PC-3 (cell line): ENCODE measurements at places on chromosomes 13 and 19. TPM values are rescaled to one million over a fixed set of nuclear protein-coding genes. Genes with fewer than 3 reads are reported as not detected.

Gene OR7C1
- total RNA-seq = not detected in 2 replicates

Gene FFAR2
- not detected in 2 replicates for total RNA-seq

Gene BSG
- total RNA-seq = 458 and 514 TPM in 2 replicates

Gene DGKH
- total RNA-seq = 4.5 and 5.9 TPM in 2 replicates

Gene S1PR5
- 2.4 and 4.1 TPM in 2 replicates for total RNA-seq

DNA sequence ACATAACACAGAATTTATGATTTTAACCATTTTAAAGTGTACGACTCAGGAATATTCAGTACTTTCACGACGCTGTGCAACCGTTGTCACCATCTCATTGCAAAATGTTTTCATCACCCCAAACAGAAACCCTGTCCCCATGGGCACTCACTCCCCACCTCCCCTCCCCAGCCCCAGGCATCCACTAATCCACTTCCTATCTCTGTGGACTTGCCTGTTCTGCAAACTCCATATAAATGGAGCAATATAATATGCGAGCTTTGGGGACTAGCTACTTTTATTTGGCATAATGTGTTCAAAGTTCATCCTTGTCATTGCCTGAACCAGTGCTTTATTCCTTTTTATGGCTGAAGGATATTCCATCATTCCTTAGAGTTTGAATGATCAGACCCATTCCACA, 7.3 kb upstream of the INSR start:
- H3K27ac ChIP-seq = no peak overlapping the region
- peaks cover 7% of the 10 kb centered on the region; the same call in 1 of the 2 replicates for H3K27me3 ChIP-seq
- H3K4me3 ChIP-seq = no peak overlapping the region
- H3K4me1 ChIP-seq = no peaks in the 10 kb centered on the region
- DNase-seq = no peak

- no peaks in the 10 kb centered on the region for H3K27me3 ChIP-seq
- H3K27ac ChIP-seq = no peak overlapping the region
- H3K4me3 ChIP-seq = no peak overlapping the region
- H3K36me3 ChIP-seq = no peaks in the 10 kb centered on the region
- peak; percentile 16 for DNase-seq
These were observed 6.6 kb downstream of the TMEM272 start for GRCh38 chr13:51838240-51838846.

- peak overlapping the region; percentile 88 for H3K4me3 ChIP-seq
- peaks cover 52% of the 10 kb centered on the region for H3K36me3 ChIP-seq
- peak overlapping the region; percentile 72; the same call in 1 of the 2 replicates for H3K27ac ChIP-seq
- no peaks in the 10 kb centered on the region for H3K27me3 ChIP-seq
- DNase-seq = no peak
These were observed 1.3 kb downstream of the PTBP1 start for GRCh38 chr19:798415-799075.

DNA sequence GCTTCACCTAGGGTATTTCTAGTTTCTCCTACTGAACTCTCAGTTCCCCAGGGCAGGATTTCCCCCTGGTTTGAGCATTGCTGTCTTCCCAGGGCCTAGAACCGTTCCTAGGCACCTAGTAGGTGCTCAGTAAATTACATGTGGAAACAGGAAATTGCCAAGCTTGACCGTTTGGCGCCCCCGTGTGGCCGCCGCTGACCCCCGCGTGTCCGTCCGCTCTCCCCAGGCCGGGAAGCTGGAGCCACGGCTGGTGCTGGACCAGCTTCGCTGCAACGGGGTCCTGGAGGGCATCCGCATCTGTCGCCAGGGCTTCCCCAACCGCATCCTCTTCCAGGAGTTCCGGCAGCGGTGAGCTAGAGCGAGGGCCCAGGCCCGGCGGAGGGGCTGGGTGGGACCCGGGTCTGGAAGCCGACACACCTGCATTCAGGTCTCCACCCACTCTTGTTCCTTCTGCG, 55.5 kb downstream of the MYH14 start:
- DNase-seq = peak; percentile 21
- H3K27ac ChIP-seq = no peak overlapping the region
- H3K27me3 ChIP-seq = no peaks in the 10 kb centered on the region
- H3K4me1 ChIP-seq = no peaks in the 10 kb centered on the region

DNA sequence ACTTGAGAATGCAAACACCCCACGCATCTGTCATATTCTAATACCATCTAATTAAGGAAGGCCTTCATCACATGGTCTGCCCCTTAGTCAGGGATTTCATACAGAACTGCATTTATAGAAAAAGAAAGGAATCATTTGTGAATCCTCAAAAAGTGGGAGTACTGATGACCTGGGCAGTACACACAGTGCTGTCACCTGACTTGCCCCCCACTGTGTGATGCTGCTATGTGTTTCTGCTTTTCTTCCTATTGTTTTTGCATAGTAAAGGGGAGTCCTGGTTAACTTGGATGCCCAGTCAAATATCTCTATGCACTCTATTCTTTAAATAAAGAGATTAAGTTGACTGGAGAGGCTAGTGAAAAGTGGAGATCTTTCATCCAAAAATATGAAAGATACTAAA, 1921.2 kb upstream of the PRR20A start:
- no peak for DNase-seq
- no peaks in the 10 kb centered on the region for H3K27me3 ChIP-seq
- H3K4me3 ChIP-seq = no peak overlapping the region
- H3K36me3 ChIP-seq = no peaks in the 10 kb centered on the region

- no peak overlapping the region for H3K27ac ChIP-seq
- peaks cover 4% of the 10 kb centered on the region; the same call in 1 of the 2 replicates for H3K4me1 ChIP-seq
- peaks cover 7% of the 10 kb centered on the region for H3K36me3 ChIP-seq
- no peak overlapping the region for H3K4me3 ChIP-seq
- DNase-seq = peak; percentile 6
These were observed 52.0 kb downstream of the SLC7A1 start for GRCh38 chr13:29543230-29544215.

DNA sequence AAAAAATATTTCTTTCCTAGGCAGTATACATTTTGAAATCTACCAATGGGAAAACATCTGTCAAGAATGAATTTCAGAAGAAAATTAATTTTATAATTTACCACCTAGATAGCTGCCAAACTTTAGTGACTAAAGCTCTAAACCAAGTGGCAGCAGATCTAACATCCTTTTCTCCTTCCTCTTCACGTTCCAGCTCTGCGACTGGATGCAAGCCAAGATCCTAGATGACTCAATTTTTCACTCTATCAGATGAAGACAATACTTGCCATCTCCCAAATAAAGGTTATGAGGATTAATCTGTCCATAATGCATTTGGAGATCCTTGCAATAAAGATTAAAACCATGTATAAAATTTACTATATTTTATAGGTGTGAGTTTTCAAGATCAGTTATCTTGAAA, 66.7 kb upstream of the MIR17HG start:
- no peaks in the 10 kb centered on the region for H3K4me1 ChIP-seq
- no peak overlapping the region for H3K27ac ChIP-seq
- H3K36me3 ChIP-seq = no peaks in the 10 kb centered on the region
- H3K4me3 ChIP-seq = no peak overlapping the region
- 0 out of 2 replicates have a peak, but pooled peaks cover 4% of the 10 kb centered on the region for H3K27me3 ChIP-seq

DNA sequence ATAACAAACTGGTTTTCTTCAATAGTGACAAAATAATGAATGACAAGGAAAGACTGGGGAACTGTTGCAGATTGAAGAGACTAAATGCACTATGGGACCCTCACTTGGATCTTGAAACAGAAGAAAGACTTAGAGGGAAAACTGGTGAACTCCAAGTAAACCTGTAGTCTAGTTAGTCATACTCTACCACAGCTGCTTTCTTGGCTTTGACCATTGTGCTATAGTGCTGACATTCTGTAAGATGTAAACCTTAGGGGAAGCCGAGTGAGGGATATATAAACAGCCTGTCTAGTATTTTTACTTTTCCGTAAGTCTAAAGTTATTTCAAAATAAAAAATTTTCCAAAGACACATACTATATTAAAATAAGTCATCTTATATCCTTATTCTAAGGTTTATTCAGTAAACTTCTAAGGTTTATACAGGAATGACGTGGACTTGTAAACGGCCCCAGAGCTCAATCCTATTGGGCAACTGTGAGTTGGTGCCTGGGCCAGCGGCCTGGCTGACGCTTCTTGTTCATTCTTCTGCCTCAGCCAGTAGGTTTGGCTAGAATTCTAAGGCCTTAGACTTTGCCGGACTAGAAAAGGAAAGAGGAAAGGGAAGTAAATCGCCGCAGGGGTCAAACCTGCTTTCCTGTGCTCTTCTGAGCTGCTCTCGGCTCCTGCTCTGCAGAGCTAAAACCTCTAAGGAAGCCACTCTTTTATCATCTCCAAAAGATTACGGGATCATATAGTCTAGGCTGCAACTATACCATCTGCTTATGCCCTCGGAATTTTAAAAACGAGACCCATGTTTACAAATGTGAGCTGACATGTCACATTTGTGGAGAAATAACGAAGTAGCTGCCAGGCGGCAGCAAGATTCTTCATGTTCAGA, 33.6 kb upstream of the UBE2L5 start:
- no peaks in the 10 kb centered on the region; the same call in 1 of the 2 replicates for H3K4me1 ChIP-seq
- H3K27me3 ChIP-seq = no peaks in the 10 kb centered on the region
- H3K27ac ChIP-seq = no peak overlapping the region
- H3K4me3 ChIP-seq = no peak overlapping the region

DNA sequence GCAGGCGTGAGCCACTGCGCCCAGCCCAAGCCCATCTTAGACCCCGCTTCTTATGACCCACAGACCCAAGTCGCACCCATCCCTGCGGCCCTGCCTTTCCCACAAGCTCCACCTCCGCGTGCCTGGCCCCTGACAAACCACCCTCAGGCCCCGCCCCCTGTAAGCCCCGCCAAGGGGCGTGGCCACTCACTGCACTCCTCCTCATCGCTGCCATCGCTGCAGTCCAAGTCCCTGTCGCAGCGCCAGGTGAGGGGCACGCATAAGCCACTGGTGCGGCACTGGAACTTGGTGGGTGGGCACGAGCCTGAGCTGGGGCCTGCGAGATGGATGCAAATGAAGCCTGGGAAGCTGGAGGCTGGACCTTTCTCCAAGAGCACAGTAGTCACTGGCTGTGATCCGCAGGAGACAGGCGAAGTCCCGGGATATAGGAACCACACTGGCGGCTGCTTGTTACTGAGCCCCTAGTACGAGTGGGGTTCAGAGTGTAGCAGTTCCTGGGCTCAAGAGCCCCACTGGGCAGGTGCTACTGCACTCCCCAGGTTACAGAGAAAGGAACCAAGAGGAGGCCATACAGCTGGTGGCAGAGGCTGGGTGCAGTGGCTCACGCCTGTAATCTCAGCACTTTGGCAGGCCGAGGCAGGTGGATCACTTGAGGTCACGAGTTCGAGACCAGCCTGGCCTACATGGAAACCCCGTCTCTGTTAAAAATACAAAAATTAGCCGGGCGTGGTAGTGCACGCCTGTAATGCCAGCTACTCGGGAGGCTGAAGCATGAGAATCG, 3.1 kb downstream of the CD320 start:
- DNase-seq = no peak
- peaks cover 16% of the 10 kb centered on the region for H3K36me3 ChIP-seq
- no peak overlapping the region for H3K4me3 ChIP-seq
- H3K4me1 ChIP-seq = peaks cover 33% of the 10 kb centered on the region
- H3K27me3 ChIP-seq = no peaks in the 10 kb centered on the region

DNA sequence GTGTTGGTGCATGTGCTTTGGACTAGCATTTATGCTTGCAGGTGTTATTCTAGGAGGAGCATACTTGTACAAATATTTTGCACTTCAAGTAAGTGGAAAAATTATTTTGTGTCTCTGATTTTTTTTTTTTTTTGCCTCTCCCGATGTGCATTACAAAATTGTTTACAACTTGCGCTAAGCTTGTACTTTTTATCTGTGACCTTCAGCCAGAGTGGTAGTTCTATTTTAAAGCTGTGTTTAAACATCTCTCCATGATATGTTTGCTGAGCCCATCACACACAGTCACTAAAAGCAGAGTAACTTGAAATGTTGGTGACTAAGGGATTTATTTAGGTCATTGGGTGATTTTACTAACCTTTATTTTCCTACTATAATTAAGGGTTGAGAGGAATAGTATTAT, 20.8 kb downstream of the ITM2B start:
- no peaks in the 10 kb centered on the region for H3K27me3 ChIP-seq
- peaks cover 11% of the 10 kb centered on the region for H3K36me3 ChIP-seq
- no peak overlapping the region for H3K4me3 ChIP-seq
- DNase-seq = no peak
- H3K4me1 ChIP-seq = no peaks in the 10 kb centered on the region

GRCh38 chr19:14809272-14810057, 25.5 kb downstream of the OR7A5 start:
- H3K27me3 ChIP-seq = peaks cover 26% of the 10 kb centered on the region
- no peak overlapping the region for H3K27ac ChIP-seq
- no peaks in the 10 kb centered on the region for H3K36me3 ChIP-seq
- no peak overlapping the region for H3K4me3 ChIP-seq
- no peaks in the 10 kb centered on the region for H3K4me1 ChIP-seq
- DNase-seq = no peak

- no peaks in the 10 kb centered on the region for H3K4me1 ChIP-seq
- H3K27me3 ChIP-seq = no peaks in the 10 kb centered on the region
- no peaks in the 10 kb centered on the region; the same call in 1 of the 2 replicates for H3K36me3 ChIP-seq
- H3K27ac ChIP-seq = no peak overlapping the region
- no peak for DNase-seq
These were observed 59.4 kb downstream of the ZNF708 start for GRCh38 chr19:21269813-21270212.
